ENCODE measurements at places on chromosomes 16 and 17.
A peak's percentile ranks its signal among the peaks of the same experiment; 100 is the strongest.

DNA sequence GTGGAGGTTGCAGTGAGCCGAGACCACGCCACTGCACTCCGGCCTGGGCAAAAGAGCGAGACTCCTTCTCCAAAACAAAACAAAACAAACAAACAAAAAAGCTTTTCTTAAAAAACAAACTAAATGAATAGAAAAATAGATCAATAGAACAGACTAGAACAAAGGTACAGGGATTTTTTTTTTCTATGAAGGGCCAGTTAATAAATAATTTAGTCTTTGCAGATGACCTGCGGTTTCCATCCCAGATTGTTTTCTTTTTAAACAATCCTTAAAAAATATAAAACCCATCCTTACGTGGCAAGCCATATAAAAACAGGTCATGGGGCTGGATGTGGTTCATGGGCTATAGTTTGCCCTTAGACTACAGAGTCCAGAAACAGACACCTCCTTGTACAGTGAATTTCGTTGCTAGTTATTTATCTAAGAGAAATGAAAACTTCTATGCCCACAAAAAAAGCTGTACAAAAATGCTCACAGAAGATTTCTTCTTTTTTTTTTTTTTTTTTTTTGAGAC is 45.4 kb downstream of the CREBBP start:
- no peak for DNase-seq

- no peak for DNase-seq
These were observed 370.0 kb downstream of the CDH11 start for GRCh38 chr16:64751906-64752305.

DNA sequence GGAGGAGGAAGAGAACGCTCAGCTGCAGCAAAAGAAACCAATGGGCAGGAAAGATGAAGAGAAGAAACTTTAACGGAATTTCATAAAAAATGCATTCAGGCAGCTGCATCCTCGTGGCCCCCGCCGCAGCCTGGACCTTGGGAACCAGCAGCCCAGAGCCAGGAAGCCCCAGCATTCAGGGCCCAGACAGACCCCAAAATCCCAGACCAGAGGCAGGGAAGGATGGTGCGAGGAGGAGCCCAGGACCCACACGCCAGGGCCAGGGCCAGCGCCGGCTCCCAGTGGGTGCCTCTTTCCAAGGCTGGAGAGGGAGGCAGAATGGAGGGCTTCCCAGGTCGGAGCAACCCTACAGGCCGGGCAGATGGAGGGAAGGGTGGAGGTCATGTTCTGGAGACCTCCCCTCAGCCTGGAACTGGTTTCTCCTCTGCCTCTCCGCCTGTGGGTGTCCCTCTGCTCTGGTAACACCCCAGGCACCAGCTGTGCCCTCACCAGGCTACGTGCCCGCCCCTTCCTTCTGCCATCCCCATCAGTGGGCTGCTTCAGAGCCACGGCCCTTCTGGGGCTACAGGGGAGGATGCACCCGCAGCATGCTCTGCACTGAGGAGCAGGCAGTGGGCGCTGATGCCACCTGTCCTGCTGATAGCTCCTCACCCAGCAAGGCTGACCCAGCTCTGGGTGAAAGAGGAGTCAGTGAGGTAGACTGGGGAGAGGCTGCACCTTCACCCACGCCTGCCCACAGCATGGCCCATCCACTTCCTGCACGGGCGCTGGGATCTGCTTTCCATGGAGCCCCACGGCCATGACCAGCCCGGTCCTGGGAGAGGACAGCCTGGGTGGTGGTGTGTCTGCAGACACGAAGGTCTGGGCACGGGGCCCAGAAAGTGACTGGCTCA is 1.2 kb upstream of the MIF4GD start:
- DNase-seq: no peak

DNA sequence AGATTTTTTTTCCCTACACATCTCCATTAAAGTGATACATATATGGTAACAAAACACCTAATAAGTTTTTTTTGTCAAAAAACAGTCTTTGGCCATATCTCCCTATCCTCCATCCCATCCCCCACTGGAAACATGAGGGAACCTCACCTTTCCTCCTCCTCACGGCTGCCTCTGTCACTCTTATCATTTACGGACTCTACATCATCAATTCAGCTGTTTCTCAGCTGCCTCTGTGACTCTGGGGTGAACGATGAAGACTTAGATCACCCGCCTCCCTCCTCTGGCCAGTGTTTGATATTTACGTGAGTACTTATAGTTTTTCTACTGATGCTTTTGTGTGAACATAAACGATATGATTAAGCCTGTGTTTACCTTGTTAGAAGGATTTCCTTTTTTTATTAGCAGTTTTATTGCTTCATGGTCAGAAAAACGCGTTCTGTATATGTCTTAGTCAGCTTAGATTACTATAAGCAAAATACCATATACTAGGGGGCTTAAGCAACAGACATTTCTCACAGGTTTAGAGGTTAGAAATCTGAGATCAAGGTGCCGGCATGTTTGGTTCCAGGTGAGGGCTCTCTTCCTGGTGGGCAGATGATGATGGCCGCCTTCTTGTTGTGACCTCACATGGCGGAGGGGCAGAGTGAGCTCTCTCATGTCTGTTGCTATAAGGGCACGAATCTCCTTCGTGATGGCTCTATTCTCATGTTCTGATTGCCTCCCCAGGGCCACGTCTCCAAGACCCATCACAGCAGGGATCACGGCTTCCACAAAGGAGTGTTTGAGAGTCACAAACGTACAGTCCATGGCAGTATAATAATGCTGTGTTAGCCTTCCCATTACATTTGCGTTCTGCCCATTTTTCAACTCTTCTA is 32.1 kb downstream of the DNAH17 start:
- no peak for DNase-seq

DNA sequence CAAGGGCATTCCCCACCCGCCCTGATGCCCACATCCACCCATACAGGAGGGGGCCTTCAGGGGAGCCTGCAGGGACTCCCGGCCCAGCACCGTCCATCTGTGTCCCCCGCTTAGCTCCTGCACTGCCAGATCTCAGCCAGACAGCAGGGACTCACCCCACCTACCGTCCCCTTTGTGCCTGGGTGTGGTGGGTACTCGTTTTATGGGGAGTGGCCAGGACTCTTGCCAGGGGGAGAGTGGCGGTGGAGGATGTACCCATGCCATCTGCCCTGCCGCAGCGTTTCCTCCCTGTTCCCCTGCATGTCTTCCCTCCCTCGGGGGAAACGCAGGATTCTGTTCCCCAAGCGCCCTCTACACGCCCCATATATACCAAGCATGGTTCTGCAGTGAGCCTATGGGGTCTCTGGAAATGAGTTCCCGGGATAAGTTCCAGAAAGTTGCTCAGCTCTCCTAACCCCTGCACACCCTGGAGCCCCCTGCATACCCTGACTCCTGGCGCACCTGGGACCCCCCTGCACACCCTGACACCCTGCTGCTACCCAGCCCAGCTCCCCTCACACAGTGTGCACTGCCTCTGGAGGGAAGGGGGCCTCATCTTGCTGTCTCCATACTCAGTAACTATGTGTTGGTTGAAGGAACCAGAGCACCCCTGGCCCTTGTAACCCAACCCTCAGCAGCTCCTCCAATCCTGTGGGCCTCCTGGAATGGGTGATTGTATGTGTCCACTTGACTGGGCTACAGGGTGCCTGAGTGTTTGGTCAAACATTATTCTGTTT is 4.2 kb upstream of the MAFG start:
- DNase-seq: no peak

DNA sequence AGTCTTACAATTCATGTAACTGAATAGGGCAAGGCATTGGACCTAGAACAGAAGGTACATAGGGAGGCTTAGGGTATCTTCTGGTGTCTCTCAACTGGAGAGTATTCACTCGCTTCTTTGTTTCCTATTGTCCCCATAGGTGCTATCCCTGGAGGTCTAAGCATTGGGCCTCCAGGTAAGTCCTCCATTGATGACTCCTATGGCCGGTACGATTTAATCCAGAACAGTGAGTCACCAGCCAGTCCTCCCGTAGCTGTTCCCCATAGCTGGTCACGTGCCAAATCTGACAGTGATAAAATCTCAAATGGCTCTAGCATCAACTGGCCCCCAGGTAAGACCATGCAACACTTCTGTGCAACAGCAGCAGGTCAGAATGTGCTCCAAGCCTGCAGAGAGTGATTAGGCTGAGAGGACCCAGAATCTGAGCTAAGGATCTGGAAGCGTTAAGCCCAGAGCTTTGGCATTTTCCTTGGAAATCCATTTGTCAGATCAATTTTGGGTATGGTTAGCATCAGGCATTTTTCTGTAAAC is 35.7 kb downstream of the TMC6 start:
- no peak for DNase-seq

GRCh38 chr16:70703041-70703834 is 17.4 kb upstream of the MTSS2 start:
- DNase-seq: peak; percentile 93

DNA sequence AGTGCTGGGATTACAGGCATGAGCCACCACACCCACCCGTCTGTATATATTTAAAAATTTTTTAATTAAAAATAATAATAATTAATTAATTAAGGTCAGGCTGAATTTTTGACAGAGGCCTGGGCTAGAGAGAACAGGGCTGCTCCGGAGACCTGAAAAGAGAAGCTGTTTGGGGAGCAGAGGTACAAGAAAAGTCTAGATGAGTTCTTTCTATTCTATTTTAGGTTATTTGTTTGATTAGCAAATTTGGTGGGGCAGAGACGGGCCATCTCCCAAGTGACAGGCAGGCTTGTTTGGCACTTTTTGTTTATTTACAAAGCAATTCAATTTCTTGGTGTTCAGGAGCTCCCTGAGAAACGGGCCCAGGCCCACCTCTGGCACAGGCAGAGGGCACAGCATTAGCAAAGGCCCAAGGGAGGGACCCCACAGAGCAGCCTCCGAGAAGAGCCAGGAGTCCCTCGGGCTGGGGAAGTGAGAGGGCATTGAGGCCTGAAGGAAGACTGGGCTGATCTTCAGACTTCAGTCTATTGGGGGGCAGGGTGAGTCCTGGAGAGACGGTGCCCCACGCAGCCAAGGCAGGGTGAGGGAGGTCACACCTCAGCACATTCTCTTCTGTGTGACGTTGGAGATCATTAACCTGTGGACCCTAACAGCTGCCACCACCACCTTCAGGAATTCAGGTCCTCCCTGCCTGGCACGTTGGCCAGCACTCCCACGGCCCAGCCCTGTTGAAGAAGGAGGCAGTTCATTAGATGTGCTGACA is 10.8 kb upstream of the RIPOR1 start:
- DNase-seq: no peak

DNA sequence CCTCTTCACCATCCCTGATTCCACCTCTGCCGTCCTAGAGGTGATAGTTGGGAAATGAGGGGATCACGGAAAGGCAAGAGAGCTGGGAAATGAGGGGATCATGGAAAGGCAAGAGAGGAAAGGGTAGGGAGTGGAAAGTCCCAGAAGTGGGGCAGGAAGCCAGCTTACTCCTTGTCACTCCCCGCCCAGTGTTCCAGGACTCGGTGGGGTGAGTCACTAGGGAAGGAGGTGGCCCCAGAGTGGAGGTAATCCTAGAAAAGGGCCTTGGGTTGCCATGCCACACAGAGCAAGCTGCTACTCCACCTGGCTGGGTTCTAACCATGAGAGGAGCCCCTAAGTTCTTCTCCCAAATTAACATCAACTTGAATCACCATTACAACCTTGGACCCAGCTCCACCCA is 14.8 kb downstream of the ALOXE3 start:
- DNase-seq: no peak

- no peak for DNase-seq
These were observed 17.6 kb downstream of the EPOP start for GRCh38 chr17:38656959-38657823.

GRCh38 chr16:11249233-11250061 is 6.6 kb downstream of the SOCS1 start:
- DNase-seq: no peak

Measured in coronary artery (tissue), 2 donors.